ENCODE measurements at places on chromosomes 6 and 20.

- DNase-seq, result no peak
These were observed 135.9 kb upstream of the FUT9 start for GRCh38 chr6:95879856-95880255.

DNA sequence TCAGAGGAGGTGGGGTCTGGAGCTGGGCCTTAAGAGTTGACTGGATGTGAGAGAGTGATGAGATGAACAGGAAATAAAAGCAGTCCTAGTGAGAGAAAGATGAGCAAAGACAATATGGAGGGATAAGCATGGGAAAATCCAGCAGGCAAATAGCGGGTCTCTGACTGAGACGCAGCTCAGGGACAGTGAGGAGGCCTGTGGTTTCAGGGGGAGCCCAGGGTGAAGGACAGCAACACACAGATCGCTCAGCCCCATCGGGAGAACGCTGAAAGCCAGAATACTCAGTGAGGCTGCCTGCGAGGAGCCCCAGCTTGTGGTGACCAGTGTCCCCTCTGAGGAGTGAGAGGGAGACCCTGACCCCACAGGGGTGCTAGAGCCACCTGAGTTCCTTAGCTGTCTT is 16.8 kb upstream of the DCDC2 start:
- no peak for DNase-seq

GRCh38 chr6:135869857-135870256 is 18.4 kb downstream of the PDE7B start:
- DNase-seq, result no peak

- DNase-seq, result no peak
These were observed 9.2 kb downstream of the ADAM33 start for GRCh38 chr20:3672547-3673171.

DNA sequence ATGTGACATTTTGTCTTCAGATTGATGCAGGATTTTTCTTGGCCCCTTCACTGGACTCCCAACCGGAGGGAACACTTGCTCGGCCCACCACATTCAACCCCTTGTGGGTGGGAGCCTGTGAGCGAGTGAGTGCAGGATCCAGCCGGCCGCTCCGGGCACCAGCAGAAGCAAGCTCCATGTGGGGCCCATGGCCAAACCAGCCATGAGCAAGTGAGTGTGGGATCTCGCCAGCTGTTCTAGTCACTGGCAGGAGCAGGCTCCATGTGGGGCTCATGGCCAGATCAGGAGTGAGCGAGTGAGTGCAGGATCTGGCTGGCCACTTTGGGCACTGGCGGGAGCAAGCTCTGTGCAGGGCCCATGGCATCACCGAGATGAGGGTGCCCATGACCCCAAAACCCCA is 42.6 kb downstream of the OSTM1 start:
- DNase-seq, result no peak

DNA sequence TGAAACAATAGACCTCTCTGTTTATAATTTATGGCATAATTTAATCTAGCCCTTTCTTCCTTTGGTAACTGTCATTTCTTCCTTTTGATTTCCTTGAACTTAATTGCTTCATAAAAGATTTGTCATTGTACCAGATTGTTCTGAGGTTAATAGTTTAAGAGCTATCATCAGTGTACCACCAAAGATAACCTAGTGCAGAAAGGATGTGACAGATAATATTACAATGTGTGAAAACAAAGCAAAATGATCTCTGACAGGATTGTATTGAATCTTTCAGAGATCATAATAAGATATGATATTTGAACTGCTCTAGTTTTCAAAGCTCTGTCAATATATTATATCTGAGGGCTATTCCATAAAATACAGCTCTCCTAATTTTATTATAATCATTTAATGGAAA is 132.1 kb upstream of the PTCHD4 start:
- no peak for DNase-seq

GRCh38 chr6:136977075-136977474 is 55.0 kb downstream of the SLC35D3 start:
- DNase-seq, result no peak

- DNase-seq, result no peak
These were observed 186.9 kb downstream of the UTRN start for GRCh38 chr6:144471986-144472385.

DNA sequence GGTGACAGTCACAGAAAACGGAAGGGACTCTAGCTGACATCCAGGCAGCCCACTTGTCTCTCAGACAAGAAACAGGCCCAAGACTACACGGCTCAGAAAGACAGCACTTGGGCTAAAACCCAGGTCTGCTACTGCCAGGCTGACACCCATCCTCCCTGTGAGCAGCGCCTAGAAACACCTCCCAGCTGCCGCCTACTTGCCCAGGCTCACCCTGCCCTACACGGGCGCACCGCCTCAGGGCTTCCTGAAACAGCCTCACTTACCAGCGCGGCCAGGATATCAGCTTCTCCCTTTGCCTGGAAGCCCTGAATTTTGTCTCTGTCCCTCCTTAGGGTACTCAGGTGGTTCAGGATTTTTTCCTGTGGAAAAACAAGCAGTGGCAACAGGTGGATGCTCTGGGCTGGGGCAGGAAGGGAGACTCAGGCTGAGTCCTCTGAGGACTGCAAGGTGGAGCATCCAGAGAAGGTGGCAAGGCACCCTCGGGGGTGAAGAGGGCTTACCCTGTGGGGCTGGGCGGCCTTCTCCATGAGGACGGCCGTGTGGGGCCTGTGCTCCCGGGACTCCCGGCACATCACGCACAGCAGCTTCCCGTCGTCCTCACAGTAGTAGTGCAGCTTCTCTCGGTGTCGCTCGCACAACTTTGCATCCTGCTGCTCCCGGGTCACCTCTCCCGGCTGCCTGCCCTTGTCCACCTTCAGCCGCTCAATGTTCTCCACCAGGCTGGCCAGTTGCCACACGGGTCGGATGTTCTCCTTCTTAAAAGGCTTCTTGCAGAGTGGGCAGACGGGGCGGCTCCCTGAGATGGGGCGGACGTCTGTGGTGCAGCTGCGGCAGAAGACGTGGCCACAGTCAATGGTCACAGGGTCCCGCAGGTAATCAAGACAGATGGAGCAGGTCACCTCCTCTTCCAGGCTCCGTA is 14.8 kb downstream of the TRIM26 start:
- DNase-seq, result no peak

DNA sequence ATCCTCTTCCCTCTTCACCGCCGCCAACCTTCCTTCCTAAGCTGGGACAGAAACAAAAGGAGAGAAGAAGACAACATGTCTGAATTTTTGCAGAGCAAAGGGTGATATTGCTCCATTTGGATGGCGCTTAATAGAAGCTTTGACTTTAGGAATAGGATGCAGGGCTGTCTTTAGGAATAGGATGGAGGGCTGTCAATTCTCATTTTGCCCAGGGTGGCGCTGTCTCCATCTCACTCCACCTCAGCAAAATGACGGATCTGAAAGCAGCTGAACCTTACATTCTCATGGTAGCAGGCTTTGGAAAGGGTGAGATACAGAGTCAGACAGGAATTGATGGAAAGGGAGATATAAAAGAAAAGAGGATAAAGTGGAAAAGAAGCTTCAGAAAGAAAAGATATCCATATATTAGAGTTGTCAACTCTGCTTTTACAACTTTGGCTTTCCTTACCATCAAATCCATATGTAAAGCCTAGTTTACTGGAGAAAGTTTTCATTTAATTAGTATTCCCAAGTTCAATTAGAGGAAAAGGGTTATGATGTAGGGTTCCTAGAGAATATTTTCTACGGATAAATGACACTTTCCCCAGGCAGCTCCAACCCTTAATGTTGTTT is 2.4 kb downstream of the MTCL3 start:
- DNase-seq, result peak; percentile 39

GRCh38 chr20:46199198-46199597 is 81.1 kb downstream of the CD40 start:
- no peak for DNase-seq

DNA sequence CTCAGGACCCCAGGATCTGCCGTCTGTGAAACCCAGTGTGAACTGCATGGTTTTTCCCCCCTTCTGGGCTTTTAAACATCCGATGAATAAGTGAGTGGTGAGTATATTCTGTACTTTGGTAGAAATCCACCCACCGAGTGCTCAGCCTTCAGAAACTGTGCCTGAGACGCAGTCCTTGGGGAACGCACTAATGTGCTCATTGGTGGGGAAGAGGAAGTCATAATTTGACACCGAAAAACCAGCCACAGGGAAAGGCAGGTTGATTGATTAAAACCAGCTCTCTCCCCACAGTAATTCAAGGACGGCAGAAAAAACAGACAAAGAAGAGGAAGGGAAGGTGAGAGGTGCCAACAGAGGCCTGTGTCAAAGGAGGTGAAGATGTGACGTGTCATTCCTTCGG is 21.7 kb downstream of the EDN3 start:
- DNase-seq, result no peak

- DNase-seq, result no peak
These were observed 4.9 kb downstream of the DDO start for GRCh38 chr6:110410511-110410910.

DNA sequence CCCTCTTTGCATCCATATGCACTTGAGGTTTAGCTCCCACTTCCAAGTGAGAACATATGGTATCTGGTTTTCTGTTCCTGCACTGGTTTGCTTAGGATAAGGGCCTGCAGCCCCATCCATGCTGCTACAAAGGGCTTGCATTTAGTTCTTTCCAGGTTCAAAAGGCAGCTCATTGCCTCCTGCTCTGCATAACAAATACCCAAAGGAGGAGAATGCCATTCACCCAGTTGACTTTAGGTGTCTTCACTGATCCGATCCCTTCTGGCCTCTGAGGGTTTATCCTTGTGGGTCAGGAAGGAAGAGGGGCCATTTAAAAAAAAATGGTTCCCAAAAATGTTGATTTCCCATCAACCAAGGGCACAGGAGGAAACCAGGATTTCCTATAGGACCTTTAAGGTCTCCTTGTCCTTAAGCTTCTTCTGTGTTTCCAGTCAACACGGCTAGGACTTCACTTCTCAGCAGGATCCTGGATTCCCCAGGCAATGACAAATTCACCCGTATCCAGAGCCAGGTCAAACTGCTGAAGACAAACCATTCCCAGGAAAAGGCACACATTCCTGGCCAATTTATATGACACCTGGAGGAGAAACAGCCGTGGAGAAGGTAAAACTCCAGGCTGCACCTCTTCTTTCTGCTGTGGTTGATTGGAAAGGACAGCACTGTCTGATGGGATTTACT is 447.7 kb upstream of the CDH4 start:
- no peak for DNase-seq

DNA sequence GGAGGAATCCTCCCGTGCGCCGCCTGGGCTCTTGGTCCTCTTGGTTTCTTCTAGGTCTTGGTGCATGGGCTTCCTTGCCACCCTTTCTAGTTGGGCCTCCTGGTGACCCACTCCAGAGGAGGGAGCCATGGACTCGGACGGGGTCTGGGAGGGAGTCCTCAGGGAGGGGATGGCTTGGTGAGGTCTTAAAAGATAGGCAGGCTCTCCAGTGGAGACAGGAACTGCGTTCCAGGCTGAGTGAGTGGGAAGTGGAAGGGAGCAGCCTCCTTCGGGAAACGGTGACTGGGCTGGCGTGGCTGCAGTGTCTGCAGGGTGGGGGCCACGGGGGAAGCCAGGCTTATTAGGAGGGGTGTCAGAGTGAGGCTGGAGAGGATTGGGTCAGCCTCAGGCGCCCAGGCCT is 152.8 kb downstream of the GRM4 start:
- DNase-seq, result no peak

DNA sequence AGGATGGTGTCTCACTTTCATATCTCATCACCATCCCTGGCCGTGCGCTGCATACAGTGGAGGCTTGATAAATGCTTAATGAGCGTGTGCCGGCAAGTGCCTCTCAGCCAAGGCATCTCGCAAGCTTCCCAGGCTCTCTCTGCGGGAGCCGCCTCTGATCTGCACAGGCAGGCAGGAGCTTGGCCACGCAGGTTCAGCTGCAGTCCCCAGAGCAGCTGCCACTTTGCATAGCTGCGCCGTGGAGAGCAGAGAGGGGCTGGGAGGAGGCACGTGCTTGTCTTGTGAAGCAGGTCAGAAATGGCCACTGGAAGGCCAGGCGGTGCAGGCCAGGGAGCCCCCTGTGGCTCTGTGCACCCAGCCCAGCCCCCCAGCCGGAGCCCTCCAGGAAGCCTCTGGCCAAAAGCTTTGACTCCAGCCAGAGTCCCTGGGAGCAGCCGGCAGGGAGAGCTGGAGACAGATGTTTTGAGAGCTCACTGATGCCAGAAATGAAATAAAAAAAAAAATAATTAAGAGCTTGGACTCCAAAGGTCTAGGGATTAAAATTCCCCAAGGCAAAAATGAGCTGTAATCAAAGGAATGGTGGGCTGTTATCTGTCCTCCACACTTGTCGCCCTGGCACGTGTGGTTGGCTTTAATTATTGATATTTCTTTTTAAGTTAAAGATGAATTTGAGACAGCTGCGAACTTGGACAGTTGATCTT is 377.0 kb downstream of the CDH4 start:
- DNase-seq, result no peak

DNA sequence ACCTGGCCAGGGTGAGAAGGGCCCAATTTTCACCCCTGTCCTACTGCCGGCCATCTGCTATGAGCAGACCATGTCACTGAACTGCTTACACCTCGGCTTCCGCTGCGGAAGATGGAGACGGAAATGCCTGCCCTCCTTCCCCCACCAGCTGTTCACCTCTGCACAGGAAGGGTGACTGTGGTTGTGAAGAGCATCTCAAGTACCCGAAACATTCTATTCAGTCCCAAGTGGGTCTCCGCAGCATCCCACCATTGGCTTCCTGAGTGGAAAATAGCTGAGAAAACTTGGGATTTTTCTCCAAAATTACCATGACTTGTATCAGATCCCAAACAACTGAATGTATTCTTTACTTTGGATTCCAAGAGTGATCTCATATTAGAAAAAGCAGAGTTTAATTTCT is 16.1 kb downstream of the DOK5 start:
- DNase-seq, result no peak

- no peak for DNase-seq
These were observed 34.0 kb downstream of the ELOVL4 start for GRCh38 chr6:79913369-79913768.

GRCh38 chr20:33477386-33478234 is 12.3 kb upstream of the CBFA2T2 start:
- DNase-seq, result no peak

DNA sequence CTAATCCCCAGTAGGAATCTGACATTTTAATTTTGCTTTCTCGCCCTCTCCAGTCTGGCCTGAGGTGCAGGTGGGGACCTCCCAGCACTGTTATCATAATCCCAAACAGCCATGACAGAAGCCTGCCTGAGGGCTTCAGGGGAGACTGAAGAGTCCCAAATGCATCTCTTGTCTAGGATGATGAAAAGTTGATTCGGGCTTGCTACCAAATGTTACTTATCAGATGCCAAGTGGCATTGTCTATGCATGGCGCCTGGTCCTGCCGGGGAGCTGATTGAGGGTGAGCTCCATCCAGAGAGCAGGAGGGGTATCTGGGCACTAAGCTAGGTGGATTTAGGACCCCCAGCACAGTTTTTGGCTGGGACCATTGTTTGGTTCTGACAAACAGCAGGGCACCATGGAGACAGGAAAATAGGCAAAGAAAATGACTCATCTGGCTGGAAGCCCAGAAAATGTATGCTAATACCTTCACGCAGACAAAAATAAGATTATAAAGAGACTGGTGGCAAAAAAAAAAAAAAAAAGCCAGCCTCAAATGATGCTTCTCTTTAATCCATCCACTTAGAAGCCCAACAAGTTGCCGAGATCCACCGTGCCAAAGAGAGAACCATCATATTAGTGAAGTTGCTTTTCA is 513.7 kb upstream of the SULF2 start:
- DNase-seq, result peak; percentile 77

- DNase-seq, result no peak
These were observed 149.6 kb downstream of the SOBP start for GRCh38 chr6:107639511-107639910.

All from stromal cell of bone marrow (primary cell).